ENCODE measurements at places on chromosomes 3 and 15. TPM values are rescaled to one million over a fixed set of nuclear protein-coding genes. Genes with fewer than 3 reads are reported as not detected.

The SLC41A3 gene
- 32.2 TPM for total RNA-seq

The ITPR1 gene
- 126 TPM for total RNA-seq

The USP13 gene
- 11.7 TPM for total RNA-seq

The IMPG2 gene
- total RNA-seq, result 0.28 TPM

The SCN10A gene
- total RNA-seq, result not detected

The MAP1A gene
- total RNA-seq, result 21.9 TPM

The SLC7A14 gene
- total RNA-seq, result 0.11 TPM

The MEGF11 gene
- total RNA-seq, result not detected

The SH3GL3 gene
- 7.4 TPM for total RNA-seq

The ACTRT3 gene
- 0.46 TPM for total RNA-seq

The ZBED2 gene
- not detected for total RNA-seq

The NECTIN3 gene
- total RNA-seq, result 63.8 TPM

The SHC4 gene
- total RNA-seq, result 45.0 TPM

The SI gene
- total RNA-seq, result 0.96 TPM

The GOLGA6L7 gene
- 2.7 TPM for total RNA-seq

The SPATA12 gene
- total RNA-seq, result 0.28 TPM

The GABRR3 gene
- total RNA-seq, result 0.34 TPM

The SLC9C1 gene
- total RNA-seq, result 0.91 TPM

The SH2D7 gene
- 0.28 TPM for total RNA-seq

The PODXL2 gene
- total RNA-seq, result 63.9 TPM

The RTP3 gene
- 0.68 TPM for total RNA-seq

The FANCD2OS gene
- 2.3 TPM for total RNA-seq

The EBLN2 gene
- total RNA-seq, result 0.82 TPM

The ARHGEF26 gene
- total RNA-seq, result 15.4 TPM

The PLIN1 gene
- 3.6 TPM for total RNA-seq

The C2CD4A gene
- total RNA-seq, result 0.36 TPM

The CAND2 gene
- total RNA-seq, result 8.4 TPM

The CP gene
- total RNA-seq, result 15.2 TPM

The CHRD gene
- 2.5 TPM for total RNA-seq

The TRAT1 gene
- not detected for total RNA-seq

The SERPINI2 gene
- 3.1 TPM for total RNA-seq

The PRR20G gene
- total RNA-seq, result 5.1 TPM

The ARRDC4 gene
- 25.6 TPM for total RNA-seq

The ZNF774 gene
- 10.5 TPM for total RNA-seq

The SLITRK3 gene
- 0.50 TPM for total RNA-seq

The LXN gene
- total RNA-seq, result 48.4 TPM

The HHATL gene
- total RNA-seq, result 5.5 TPM

The CASR gene
- total RNA-seq, result not detected

The NOX5 gene
- total RNA-seq, result 5.8 TPM
